ENCODE measurements at places on chromosomes 12 and 14. TPM values are rescaled to one million over a fixed set of nuclear protein-coding genes. Genes with fewer than 3 reads are reported as not detected.

DNA sequence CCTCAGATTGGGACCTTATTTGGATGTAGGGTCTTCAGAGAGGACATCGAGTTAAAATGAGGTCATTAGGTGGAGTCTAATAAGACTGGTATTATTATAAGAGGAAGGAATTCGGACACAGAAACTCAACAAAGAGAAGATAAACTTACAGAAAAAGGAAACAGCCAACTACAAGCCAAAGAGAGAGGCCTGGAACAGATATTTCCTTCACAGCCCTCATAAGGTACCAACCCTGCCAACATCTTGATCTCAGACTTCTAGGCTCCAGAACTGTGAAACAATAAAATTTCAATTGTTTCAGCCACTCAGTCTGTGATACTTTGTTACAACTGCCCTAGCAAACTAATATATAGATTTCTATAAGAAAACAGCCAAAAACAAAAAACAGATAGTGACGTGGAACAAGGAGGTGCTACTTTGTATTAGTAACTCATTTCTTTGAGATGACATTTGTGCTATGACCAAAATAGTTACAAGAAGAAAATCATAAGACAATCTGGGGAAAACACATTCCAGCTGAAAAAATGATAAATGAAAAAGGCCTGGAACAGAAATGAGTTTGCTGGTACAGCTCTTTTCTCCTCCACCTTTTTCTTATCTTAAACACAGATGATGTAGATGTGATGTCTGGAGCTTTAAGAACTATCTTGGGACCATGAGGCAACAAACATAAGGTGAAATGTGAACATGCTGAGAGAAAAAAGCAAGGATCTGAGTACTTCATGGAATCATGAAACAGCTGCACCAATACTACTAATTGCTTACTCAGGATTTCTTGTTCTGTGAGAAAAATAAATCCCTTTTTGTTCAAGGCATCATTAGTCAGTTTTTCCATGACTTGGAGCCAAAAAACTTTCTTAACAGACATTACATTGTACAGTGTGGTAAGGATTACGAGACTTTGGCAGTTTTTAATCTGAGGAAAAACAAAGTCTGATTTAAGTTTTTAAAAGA lies 243.2 kb downstream of the ANO6 start:
- no peak for DNase-seq

DNA sequence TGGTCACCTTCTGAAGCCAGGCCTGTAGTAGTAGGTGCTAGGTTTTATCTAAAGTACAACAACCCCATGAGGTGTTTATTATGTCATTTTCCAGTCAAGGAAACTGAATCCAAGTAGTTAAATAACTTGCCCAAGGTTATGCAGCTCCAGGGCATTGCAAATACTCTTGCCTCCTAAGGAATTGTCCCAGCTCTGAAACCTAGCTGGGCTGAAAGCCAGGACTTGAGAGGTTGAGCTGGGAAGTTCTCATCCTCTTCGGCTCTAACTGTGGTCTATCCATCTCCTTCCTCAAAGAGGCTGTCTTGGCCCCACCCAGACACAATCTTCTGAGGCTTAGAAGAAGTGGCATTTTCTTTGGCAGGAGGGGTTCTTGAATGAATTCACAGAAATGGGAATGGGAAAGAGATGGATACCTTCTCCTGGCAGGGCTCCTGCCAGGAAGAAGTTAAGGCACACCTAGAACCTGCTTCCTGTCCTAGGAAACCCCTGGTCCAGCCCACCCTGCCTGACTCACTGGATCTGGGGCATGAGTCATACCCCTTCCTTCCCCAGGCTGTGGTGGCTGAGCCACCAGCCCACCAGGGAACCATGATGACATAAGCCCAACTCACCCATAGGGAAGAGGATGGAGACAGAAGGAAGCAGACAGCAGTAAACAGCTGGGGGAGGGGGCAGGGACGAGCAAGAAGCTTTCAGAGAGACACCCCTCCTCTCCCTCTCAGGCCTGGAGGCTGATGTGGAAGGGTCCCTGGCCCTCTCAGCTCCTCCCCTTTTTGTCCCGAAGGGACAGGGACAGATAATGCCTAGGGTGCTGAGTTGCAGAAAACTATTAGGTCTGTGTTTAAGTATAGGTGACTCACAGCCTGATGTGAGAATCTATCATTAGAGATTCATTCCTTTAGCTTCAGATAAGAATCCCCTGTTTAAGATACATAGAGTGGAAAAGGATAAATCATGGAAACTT lies 2.1 kb upstream of the PLEK2 start:
- peak; percentile 98 for DNase-seq

DNA sequence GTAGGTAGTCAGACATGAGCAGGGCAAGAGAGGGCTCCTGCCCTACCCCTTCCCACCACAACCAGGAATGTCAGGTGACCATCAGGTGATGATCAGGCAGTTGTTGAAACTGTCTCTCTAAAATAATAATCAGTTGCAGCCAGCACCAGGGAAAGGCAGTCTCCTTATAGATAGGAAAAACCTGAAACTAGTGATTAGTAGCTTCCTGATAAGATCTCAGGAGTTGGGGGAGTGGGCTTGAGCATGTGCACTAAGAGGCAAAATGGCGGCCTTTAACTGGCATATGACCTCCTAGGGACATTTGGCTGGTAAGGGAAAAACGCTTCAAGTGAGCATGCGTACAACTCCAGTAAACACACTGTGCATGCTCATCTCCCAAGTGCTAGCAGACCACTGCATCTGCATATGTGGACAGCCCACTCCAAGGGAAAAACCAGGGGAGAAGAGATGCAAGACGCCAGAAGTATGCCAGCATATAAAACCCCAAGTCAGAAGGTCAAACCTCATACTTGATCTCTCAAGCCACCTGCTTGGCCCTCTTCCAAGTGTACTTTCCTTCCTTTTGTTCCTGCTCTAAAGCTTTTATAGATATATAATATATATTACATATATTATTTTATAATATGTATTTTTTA lies 37.1 kb downstream of the TGFB3 start:
- no peak for DNase-seq

GRCh38 chr14:50830044-50830931 lies 674 bp downstream of the NIN start:
- peak; percentile 65 for DNase-seq

The IFI27L1 gene
- 23.6 TPM for total RNA-seq

The TAS2R42 gene
- not detected for total RNA-seq

Measured in Daoy (cell line).